ENCODE measurements at places on chromosomes 5 and 9.

- no peak for DNase-seq
Observed at GRCh38 chr9:81844131-81844567, 84.1 kb upstream of the SPATA31D4 start.

- no peak for DNase-seq
Observed at GRCh38 chr5:4215143-4215542, 619.5 kb downstream of the IRX1 start.

- DNase-seq: no peak
Observed at GRCh38 chr9:113755433-113755832, 120.7 kb upstream of the ZNF618 start.

GRCh38 chr5:125203912-125204311, 457.5 kb upstream of the ZNF608 start:
- DNase-seq: no peak

- DNase-seq: no peak
Observed at GRCh38 chr9:94825611-94825958, 99.1 kb downstream of the AOPEP start.

DNA sequence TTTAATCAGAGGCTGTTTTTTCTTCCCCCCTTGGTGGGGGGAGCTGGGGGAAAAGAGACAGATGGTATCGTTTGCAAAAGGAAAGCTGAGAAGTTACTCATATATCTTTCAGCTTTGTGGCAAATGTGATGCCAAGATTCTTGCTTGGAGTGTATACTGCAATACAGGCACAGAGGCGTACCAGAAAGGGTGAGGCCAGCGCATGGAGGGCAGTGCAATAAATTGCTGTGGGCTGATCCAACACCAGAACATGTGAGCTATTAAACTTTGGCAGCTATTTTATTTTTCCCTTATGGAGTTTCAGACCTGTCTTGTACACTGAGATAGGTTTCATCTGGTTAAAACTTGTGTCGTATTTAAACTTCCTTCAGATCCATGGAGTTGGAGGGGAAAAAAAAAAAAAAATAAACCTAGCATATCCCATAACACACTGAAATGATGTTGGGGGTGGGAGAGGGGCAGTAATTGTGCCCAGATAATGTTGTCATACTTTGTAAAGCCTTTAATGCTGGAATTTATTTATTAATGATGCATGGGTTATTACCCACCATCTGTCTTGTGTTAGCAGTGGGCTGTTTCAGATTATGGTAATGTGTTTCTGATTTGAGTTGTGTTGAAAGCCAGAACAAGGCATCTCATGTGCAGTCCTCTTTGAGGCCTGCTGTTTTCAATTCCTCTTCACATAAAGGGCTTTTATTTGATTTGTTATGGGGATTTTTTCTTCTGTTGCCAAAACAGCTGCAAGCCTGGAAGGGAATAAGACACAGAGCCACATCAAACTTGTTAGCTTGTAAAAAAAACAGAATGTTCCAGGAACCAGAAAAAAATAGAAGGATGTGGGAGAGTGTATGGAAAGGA, 891.3 kb downstream of the TLE1 start:
- DNase-seq: no peak

- no peak for DNase-seq
Observed at GRCh38 chr5:133723126-133723525, 110.8 kb upstream of the FSTL4 start.

- DNase-seq: no peak
Observed at GRCh38 chr9:2120926-2121689, 106.0 kb downstream of the SMARCA2 start.

- no peak for DNase-seq
Observed at GRCh38 chr5:124954784-124955183, 208.3 kb upstream of the ZNF608 start.

DNA sequence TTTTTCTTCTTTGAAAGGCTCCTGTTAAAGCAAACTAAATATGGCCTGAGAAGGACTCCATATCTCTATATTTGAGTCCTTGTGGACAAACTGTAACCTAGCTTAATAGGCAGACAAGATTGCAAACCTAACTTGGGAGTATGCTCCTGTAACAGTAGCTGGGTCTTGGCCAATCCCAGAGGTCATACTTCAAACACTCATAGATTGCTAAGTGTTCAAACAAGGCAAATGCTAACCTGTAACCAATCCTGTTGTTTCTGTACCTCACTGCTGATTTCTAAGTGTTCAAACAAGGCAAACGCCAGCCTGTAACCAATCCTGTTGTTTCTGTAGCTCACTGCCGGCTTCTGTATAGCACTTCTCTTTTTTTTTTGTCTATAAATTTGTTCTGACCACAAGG, 50.6 kb upstream of the CLK4 start:
- no peak for DNase-seq

- no peak for DNase-seq
Observed at GRCh38 chr5:4781299-4781698, 358.8 kb upstream of the ADAMTS16 start.

DNA sequence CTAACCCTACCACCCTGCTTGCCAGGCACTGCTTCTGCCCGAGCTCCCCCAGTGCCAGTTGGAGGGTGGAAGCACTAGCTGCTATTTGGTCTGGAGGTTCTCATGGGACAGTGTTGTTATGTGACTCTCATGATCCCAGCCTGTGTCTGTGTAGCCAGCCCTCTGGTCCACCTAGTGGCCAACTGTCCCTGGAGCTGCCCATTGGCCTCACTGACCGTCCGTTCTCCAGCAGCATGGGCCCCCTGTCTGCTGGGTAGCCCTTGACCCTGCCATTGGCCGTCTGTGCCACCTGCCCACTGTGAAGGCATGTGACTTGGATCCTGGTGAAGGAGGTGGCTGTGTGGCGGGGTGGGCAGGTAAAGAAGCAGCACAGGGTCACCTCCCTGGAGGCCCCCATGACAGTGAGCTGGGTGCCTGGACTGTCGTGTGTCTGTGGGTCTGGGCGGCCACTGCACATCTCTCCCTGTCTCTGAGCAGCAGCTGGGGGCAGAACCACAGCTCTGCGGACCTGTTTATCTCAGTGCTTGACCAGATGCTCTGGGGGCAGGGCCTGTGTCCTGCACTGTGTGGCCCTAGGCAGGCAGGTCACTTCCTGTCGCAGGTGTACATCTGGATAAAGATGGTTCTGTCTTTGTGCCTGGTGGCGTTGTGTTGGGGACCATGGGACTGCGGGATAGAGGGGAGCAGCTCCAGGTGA, 11.4 kb downstream of the PHF2 start:
- no peak for DNase-seq

GRCh38 chr5:68372161-68372560, 156.6 kb downstream of the PIK3R1 start:
- no peak for DNase-seq

DNA sequence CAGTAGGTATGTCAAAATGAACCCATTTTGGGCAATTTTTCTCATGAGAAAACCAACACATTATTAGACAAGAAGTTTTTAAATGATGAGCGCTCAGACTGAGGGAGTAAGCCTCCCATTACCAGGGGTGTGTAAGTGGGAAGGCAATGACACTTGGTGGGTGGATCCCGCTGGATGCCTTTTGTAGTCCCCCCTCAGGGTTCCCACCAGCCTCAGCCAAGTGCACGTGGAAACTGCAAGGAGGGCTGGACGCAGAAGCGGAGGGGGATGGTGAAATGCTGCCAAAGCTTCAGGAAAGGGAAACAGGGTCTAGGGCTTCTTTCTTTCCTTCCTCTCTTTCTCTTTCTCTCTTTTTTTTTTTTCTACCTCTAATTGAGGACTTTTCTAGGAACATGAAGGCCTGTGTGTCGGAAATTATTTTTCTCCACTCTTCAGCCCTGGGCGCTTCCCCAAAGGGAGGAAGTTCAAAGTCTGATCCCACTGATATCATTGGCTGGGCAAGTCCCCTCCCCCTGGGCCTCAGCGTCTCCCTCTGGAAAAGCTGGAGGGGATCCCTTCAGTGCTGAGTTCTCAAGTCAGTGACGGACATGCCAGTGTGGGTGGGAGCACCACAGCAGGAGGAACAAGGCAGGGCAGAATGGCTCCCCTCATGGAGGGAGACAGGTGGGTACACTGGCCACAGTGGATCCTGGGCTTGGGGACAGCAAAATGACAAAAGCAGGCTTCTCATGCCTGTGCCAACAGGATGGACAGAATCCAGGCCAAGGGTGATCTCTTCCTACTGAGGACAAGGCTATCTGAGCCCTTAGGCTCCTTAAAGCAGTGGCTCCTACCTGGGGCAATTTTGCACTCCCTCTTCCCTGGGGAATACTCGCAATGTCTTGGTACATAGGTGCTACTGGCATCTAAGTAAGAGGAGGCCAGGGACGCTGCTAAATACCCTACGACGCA, 23.9 kb upstream of the SLC25A51 start:
- DNase-seq: no peak

DNA sequence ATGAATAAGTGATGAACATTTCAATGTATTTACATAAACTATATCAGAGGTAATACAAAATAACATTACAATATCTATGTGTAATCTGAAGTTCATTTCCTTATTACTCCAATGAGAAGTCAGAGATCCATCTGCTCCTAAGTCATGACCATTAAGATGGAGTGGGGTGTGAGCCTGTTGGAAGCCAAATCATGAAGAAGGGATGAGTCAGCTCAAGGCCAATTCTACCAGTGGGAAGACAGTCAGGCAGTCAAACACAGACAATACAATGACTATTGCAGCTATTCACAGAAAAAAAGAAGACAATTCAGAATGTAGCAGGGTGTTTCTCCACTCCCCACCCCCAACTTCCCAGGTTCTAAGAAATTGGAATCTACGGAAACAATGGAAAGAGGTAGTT, 155.0 kb downstream of the NFIB start:
- DNase-seq: no peak

DNA sequence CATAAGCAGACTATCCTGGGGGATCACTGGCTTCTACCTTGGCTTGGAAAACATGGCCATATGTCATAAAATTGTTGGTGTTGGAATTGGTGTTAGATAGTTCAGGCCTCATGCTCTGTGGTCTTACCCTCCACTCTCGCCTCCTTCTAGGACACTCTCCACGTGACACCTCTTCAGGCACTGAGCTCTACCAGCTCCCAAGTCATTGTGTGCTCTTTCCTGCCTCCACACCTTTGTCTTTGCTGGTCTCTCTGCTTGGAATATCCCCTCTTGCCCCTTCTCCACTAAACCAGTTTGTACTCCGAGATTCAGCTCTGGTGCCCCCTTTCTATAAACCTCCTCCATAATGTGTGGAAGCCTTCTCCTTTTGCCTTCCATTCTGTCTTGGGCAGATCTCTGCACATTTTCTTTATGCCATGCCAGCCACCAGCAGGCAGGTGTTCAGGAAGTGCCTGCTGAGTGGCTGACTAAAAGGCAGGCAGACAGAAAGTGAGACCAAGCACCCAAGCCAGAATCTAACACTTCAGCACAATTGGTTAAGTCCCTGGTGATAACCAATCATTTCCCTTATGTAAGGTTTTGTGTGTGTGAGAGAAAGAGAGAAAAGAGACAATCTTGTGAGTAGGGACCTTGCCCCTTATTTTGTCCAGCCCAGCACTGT, 37.7 kb downstream of the SAR1B start:
- no peak for DNase-seq

- DNase-seq: no peak
Observed at GRCh38 chr9:112308588-112308987, 24.8 kb downstream of the PTBP3 start.

- no peak for DNase-seq
Observed at GRCh38 chr5:133925866-133926488, 42.4 kb downstream of the C5orf15 start.

GRCh38 chr5:101505891-101506570, 602.9 kb upstream of the ST8SIA4 start:
- no peak for DNase-seq
